ENCODE measurements at places on chromosomes 2 and 18.

DNA sequence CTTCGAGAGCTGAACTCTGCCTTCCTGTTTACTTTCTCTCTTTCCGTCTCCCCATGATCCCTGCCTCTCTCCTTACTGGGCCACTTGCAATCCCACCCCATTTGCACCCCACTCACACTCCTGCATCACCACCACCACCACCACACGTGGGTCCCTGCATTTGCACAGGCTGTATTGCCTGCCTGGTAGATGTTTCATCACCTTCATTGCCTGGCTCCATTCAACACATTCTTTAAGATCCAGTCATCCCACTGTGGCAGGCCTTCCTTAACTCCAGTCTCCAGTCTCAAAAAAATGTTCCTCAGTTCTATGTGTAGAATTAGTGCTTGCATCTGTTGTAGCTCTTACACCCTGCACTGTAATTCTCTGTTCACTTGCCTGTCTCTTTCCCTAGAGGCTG lies 13.9 kb downstream of the NOSTRIN start:
- no peak for DNase-seq

GRCh38 chr18:74529378-74529777 lies 4.9 kb upstream of the CNDP1 start:
- DNase-seq, result no peak

DNA sequence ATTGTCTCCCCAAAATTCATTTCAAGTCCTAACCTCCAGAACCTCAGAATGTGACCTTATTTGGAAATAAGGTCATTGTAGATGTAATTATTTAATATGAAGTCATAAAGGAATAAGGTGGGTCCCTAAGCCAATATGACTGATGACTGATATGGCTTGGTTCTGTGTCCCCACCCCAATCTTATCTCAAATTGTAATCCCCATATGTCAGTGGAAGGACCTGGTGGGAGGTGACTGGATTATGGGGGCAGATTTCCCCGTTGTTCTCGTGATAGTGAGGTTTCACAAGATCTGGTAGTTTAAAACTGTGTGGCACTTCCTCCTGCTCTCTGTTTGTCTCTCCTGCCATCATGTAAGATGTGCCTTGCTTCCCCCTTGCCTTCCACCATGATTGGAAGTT lies 43.0 kb upstream of the BCL11A start:
- DNase-seq, result no peak

GRCh38 chr2:25328152-25329085 lies 13.3 kb downstream of the DNMT3A start:
- no peak for DNase-seq

DNA sequence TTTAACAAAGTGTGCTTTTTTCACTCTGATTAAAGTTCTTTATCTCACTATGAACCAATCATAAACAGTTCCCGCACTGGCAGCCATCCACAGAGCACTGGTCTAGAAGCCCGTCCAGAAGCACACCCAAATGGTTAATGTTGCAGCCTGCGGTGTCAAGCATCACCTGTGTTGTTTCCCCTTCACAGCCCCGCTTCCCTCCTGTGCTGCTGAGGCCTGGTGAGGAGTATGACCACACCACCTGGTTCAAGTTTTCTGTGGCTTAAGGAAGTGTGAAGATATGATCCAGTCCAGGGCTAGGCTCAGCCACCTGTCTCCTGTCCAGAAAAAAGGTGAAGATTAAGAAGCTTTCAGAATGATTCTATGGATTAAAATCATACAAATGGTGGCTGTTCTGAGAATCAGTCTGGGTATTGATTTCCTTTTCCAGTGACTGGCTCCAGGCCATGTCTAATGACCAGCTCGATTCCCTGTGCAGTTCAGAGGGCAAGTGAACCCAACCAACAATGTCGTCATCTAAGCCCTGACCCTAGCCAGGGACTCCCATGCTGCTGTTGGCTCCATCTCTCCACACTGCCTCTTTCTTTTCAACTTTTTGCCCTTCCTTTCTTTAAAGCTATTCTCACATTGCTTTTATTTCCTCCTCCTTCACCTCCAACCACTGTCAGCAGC lies 17.7 kb downstream of the SRSF7 start:
- DNase-seq, result no peak

DNA sequence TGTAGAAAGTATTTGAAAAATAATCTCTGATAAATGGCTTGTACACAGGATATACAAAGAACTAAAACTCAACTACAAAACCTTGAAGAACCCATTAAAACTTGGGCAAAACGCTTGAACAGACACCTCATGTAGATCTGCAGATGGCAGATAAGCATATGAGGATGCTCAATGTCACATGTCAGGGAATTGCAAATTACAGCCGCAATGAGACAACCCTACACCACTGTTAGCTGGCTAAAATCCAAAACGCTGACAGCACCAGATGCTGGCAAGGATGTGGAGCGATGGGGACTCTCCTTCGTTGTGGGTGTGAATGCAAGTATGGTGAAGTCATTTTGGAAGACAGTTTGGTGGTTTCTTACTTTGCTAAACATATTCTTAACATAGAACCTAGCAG lies 53.7 kb downstream of the SNTG2 start:
- no peak for DNase-seq

GRCh38 chr18:48360376-48361021 lies 48.7 kb downstream of the ZBTB7C start:
- no peak for DNase-seq

DNA sequence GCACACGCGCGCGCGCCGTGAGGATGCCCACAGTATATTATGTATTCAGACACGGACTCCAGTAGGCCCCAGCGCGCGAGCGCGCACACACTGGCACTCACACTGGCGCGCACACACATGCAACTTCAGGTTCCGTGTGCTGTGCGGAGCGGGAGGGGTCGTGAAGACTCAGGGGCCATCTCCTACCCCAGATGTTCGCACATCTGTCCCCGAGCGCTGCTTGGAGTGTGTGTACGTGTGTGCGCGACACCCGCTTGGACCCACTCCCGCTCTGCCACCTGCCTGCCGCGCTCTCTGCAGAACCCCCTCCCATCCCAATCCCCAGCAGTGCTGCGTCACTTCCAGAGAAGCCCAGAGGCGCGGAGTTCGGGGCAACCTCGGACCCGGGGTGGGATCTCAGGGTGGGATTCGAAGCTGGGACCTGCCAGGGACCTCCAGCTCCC lies 2.6 kb downstream of the NRP2 start:
- DNase-seq, result no peak

GRCh38 chr2:141654311-141654710 lies 476.5 kb downstream of the LRP1B start:
- no peak for DNase-seq

DNA sequence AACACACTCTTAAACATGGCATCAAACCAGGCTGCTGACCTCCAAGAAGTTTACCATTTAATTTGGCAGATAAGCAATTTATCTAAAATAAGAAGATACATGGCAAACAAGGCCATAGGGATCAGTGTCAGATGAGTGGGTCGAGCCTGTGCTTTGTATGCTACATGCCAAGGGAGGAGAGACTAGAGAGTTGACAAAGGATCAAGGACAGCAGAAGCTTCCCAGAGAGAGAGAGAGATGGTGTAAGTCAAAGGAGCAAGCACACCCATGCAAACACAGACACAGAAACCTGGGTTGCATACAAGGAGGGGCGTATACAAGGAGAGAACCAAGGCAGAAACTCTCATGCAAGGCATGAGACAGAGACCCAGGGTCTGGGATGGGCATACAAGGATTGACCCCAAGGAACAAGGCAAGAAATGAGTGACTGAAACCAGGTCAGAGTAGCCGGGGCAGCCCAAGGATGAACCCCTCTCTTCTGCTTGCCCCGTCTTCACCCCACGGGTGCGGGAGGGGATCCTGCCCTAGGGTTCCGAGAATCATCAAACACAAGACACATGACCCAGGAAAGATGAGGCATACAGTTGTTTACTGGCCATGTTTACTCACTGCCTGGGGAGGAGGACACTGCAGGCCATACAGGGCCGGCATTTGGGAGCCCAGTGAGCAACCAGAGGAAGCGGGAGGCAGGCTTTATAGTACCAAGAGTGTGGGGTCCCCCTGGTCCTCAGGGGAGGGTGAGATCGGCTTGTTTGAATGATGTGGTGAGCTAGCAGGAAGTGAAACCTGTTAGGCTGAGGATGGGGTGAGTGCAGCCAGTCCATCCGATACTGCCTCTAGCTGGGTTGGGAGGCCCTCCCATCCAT lies 529.2 kb upstream of the ID2 start:
- no peak for DNase-seq

DNA sequence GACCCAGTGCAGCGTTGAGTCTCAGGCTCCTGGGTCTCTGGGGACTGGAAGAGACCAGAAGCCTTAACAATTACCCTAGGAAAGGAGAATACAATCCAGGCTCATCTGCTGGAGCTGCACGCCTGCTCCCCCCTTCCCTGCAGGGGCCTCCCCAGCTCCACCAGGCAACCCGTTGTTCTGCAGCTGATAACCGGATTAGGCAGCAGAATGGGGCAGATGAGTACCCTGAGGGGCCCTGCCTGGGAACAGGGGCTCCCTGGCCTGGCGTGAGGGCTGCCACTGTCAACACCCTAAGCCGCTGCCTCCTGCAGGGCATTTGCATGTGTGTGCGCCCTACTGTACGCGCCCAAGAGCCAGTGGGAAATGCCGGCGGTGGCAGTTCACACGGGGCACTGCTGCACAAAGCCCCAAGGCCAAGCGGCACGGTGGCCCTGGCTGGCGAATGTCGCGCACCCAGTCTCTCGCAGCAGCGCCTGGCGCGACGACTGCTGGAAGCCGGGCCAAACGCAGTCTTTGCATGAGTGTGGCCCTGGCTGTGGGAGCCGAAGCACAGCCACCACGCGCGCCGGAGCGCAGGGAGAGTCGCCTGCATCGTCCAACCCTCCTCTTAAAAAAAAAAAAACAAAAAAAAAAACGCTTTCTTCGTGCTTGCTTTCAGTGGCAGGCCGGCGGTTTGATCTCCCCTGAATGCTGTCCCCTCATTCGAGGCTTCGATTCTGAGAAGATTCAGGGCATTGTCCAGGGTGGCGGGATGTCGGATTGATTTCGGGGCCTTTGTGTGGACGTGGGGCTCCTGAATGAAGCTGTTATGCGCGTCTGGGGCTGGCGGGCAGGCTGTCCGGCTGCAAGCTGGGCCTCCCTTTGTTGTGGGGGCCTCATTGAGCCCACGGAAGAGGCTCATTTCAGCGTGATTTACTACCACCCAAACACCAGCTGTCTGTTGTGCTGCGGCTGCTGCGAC lies 63.8 kb downstream of the SETBP1 start:
- no peak for DNase-seq

DNA sequence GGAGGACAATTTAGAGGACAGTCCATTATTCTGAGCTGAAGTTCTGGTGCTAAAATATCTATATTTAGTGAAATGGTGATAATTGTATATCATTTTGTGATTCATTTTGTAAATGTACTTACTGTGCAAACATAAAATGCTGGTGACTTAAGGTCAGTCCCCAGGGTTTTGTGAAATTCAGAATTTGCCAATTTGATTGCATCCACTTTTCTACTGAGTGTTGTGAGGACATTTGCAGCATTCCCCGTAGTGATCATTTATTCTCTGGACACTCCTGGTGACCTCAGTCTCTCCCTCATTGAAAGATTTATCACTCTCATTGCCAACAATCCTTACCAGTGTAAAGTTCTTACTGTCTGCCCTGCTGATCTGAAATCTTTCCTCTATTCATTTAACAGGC lies 98.2 kb downstream of the SOCS6 start:
- DNase-seq, result no peak

DNA sequence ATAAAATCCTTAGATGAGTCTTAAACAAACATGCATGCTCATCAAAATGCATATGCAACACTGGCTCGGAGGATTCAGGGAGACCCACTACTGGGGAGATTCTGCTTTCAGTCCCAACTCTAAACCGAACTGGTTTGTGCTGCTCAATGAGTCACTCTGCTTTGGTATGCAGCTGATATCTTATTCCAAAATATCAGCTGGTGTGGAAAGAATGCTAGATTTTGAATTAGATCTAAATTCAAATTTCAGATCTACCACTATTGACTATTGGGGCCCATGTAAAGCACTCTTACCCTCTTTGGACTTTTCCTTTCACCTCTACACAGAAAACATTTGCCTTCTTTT lies 39.2 kb upstream of the TTN start:
- no peak for DNase-seq

- no peak for DNase-seq
Measured at GRCh38 chr2:146992466-146992865, 852.4 kb upstream of the ACVR2A start.

- no peak for DNase-seq
Measured at GRCh38 chr2:106840818-106841217, 45.1 kb downstream of the ST6GAL2 start.

DNA sequence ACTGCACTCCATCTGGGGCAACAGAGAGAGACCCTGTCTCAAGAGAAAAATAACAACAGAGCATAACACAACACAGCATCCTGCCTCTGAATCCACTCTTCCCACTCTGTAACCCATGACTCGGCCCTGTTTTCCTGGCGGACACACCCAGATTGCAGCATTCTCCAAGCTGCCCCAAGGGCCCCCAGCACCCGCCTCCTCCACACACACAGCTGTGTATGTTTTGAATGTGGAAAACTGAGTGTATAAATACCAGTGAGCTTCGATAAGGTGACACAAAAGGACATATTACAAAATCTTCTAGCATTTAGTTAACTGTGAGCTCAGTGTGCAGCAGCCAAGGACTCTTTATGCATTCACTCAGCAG lies 13.0 kb downstream of the IMPA2 start:
- no peak for DNase-seq

- no peak for DNase-seq
Measured at GRCh38 chr18:3948958-3949357, 499.0 kb downstream of the TGIF1 start.

DNA sequence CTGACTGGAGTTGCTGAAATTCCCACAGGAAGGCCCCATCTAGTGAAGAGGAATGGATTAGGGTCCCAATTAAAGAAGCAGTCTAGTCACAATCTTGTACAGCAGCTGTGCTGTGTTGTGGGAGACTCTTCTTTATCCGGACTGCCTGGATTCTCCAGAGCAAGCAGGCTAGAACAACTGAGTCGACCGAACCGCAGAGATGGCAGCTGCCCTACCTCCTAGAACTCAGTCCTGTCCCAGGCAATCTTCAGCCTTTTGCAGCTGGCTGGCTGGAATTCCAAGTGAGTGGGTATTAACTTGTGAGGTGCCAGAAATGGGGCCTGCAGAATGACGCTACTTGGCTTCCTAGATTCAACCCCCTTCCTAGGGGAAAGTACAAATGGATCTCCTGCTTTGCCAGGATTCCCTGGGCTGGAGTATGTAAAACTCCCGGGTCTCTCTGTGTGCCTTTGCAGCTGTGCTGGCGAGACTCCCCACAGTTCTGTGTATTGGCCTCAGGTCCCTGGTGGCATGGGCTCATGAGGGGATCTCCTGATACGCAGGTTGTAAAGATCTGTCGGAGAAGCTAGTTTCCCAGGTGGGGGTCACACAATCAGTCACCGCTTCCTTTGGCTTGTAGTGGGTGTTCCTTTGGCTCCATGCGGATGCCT lies 1952.6 kb upstream of the LRRTM1 start:
- DNase-seq, result no peak

- no peak for DNase-seq
Measured at GRCh38 chr2:12709207-12709522, 7.6 kb upstream of the TRIB2 start.

- no peak for DNase-seq
Measured at GRCh38 chr18:2597639-2598038, 26.3 kb downstream of the NDC80 start.

GRCh38 chr2:85156153-85156552 lies 23.0 kb downstream of the TCF7L1 start:
- no peak for DNase-seq

Data from NCI-H1694 (cell line).